ENCODE measurements at places on chromosomes 6 and 20.

DNA sequence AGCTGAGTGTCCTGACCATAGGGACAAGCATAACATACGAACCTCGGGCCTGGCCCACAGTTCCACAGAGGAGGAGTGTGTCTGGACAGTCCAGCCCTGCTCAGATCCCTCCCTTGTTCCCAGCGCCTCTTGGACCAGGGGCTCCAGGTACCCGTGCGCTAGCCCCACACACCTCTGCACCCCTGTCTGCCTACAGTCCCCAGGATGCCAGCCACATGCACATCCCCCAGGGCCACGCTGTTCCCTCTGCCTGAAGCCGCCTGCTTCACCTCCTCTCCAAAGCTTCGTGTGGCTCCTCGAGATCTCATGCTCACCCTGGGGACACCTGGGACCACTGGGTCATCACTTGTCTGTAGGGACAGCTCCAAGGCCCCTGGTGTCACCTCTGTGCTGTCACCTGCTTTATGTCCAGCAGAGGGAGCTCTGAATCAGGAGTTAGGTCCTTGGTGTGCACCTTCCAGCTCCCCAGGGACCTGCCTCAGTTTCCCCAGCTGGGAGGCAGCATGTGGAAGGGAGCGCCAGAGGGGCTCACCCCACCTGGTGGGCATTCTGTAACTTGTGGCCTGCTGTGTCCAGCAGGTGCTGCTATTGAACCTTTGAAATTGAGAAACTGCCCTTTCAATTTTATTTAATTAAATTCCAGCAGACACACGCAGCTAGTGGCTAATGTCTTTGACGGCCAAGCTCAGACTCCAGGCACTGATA, 7.3 kb upstream of the YTHDF1 start:
- DNase-seq: peak; percentile 72

DNA sequence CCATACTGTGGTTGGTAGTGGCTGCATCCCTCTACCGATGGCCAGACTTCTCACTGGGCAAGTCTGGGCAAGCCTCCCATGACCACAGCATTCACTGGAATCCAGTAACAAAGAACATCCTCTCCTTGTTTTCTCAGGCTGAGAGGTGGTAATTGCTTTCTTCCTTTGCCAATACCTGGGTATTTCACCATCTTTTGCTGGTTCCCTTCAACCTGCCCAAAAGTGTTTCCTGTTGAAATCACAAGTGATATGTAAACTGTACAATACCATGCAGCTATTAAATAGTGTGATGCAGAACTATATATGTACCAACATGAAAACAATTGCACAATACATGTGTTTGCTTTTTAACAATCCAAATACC, at the start of gene PTCHD4:
Gene PTCHD4 (minus strand): TSS at position 55 of the 364 bp plus-strand sequence. CDS start 42,240 bp downstream, outside the sequence.
- no peak for DNase-seq

- no peak for DNase-seq
Observed at GRCh38 chr20:43306837-43307236, 117.1 kb upstream of the PTPRT start.

- no peak for DNase-seq
Observed at GRCh38 chr6:54448617-54449016, 140.4 kb downstream of the TINAG start.

GRCh38 chr6:76057469-76057868, 15.0 kb downstream of the IMPG1 start:
- no peak for DNase-seq

- no peak for DNase-seq
Observed at GRCh38 chr6:140897349-140897748, 1235.4 kb upstream of the GJE1 start.
